ENCODE measurements at places on chromosomes 3 and 15.
A peak's percentile ranks its signal among the peaks of the same experiment; 100 is the strongest.

DNA sequence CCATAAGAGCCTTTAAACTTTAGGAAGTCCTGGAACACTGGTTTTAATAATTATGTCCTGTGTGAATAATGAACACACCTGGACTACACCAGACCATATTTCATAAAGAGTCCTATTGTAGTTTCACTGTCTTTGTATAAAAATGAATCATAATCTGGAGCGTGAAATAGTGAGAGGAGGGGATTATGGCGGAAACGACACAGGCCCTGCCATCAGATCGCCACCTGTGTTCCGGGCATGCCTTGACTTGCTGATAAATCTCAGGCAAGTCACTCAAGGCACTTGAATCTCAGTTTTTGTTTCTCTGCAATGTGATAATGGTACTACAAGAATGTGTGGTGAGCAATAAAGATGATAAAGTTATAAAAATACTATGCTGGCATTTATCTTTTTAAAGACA is 995.5 kb downstream of the MCTP2 start:
- no peaks in the 10 kb centered on the region for H3K27me3 ChIP-seq
- no peak for DNase-seq
- no peak overlapping the region for H3K27ac ChIP-seq
- H3K4me3 ChIP-seq = no peak overlapping the region

- peaks cover 56% of the 10 kb centered on the region for H3K4me1 ChIP-seq
- peak overlapping the region; percentile 85 for H3K4me3 ChIP-seq
- H3K27ac ChIP-seq = peak overlapping the region; percentile 97
- H3K27me3 ChIP-seq = no peaks in the 10 kb centered on the region
- peaks cover 71% of the 10 kb centered on the region for H3K36me3 ChIP-seq
- DNase-seq = peak; percentile 59
Measured at GRCh38 chr15:74783072-74783807, 1.4 kb downstream of the CSK start.

DNA sequence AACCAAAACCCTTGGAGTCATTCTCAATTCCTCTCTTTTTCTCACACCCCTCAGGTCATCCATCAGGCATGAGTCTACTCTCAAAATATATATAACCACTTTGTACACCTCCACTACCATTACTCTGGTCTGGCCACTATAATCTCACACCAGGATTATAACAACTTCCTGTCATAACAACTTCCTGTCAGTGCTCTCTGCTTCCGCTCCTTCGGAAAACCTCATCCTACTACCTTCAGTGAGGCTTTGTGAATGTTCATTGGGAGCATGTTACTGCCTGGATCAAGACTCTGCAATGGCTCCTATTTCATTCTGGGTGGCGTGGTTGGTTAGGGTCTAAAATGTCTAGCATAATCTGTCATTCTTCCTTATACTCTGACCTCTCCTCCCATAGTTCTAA is 447.4 kb downstream of the MAGI1 start:
- H3K36me3 ChIP-seq = no peaks in the 10 kb centered on the region
- DNase-seq = no peak
- H3K4me1 ChIP-seq = no peaks in the 10 kb centered on the region
- H3K27me3 ChIP-seq = no peaks in the 10 kb centered on the region
- H3K4me3 ChIP-seq = no peak overlapping the region
- no peak overlapping the region for H3K27ac ChIP-seq

- H3K4me1 ChIP-seq = no peaks in the 10 kb centered on the region
- H3K27me3 ChIP-seq = no peaks in the 10 kb centered on the region
- DNase-seq = no peak
- no peak overlapping the region for H3K27ac ChIP-seq
- H3K36me3 ChIP-seq = no peaks in the 10 kb centered on the region
Measured at GRCh38 chr3:169204751-169205150, 458.8 kb downstream of the MECOM start.

GRCh38 chr3:155302481-155302880 is 9.0 kb upstream of the STRIT1 start:
- H3K4me1 ChIP-seq = no peaks in the 10 kb centered on the region
- no peak overlapping the region for H3K4me3 ChIP-seq
- H3K36me3 ChIP-seq = no peaks in the 10 kb centered on the region
- no peak overlapping the region for H3K27ac ChIP-seq
- no peaks in the 10 kb centered on the region for H3K27me3 ChIP-seq

DNA sequence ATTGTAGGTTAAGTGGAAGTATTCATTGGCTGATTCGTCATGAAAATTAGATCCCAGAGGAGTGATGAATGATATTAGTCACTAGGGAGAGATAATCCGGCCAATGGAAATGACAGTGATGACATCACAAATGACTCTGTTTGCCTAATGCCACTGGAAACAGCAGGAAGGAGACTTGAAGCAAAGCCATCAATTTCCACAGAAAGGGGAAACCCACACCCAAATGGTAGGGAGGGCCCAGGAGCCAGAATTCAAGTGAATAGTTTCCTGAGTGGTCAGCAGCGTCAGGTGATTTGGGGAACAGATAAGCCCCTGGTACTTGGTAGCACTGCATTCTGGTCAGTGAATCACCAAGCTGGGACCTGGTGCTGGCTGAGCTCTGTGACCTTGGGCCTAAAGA is 3.3 kb upstream of the ADAMTS9 start:
- no peak overlapping the region for H3K27ac ChIP-seq
- H3K27me3 ChIP-seq = peaks cover 23% of the 10 kb centered on the region
- no peak for DNase-seq
- peaks cover 3% of the 10 kb centered on the region for H3K36me3 ChIP-seq
- no peak overlapping the region for H3K4me3 ChIP-seq

- DNase-seq = no peak
- H3K4me1 ChIP-seq = peaks cover 38% of the 10 kb centered on the region
- peaks cover 64% of the 10 kb centered on the region for H3K36me3 ChIP-seq
- H3K4me3 ChIP-seq = no peak overlapping the region
- no peak overlapping the region for H3K27ac ChIP-seq
Measured at GRCh38 chr3:17047162-17047561, 162.4 kb downstream of the PLCL2 start.

DNA sequence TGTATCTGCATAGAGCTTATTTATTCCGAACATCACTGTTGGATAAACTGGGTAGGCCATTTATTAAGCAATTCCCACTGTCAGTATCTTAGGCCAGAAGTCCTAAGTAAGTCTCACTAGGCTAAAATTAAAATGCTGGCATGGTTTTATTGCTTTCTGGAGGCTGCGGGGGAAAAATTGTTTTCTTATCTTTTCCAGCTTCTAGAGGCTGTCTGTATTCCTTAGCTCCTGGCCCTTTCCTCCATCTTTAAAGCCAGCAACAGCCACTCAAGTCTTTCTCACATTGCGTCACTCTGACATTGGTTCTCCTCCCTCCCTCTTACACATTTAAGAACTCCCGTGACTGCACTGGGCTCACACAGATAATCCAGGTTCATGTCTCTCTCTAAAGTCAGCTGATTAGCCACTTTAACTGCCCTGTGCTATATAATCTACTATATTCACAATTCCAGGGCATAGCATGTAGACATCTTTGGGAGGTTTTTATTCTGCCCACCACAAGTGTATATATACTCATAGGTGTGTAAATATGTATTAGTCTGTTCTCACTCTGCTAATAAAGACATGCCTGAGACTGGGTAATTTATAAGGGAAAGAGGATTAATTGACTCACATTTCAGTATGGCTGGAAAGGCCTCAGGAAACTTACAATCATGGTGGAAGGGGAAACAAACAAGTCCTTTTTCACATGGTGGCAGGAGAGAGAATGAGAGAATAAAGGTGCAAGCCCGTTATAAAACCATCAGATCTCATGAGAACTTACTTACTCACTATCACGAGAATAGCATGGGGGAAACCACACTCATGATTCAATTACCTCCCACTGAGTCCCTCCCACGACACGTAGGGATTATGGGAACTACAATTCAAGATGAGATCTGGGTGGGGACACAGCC is 113.5 kb upstream of the SLC7A14 start:
- H3K27me3 ChIP-seq = no peaks in the 10 kb centered on the region
- no peak overlapping the region for H3K27ac ChIP-seq
- no peaks in the 10 kb centered on the region for H3K4me1 ChIP-seq
- no peaks in the 10 kb centered on the region for H3K36me3 ChIP-seq
- H3K4me3 ChIP-seq = no peak overlapping the region
- DNase-seq = no peak

GRCh38 chr15:55402707-55403106 is 5.5 kb downstream of the CCPG1 start:
- no peak for DNase-seq
- H3K4me3 ChIP-seq = no peak overlapping the region
- peak overlapping the region; percentile 43 for H3K27ac ChIP-seq
- no peaks in the 10 kb centered on the region for H3K27me3 ChIP-seq

- H3K36me3 ChIP-seq = no peaks in the 10 kb centered on the region
- no peak overlapping the region for H3K27ac ChIP-seq
- H3K27me3 ChIP-seq = no peaks in the 10 kb centered on the region
- H3K4me1 ChIP-seq = no peaks in the 10 kb centered on the region
- H3K4me3 ChIP-seq = no peak overlapping the region
- no peak for DNase-seq
Measured at GRCh38 chr3:64872345-64872744, 184.5 kb upstream of the ADAMTS9 start.

DNA sequence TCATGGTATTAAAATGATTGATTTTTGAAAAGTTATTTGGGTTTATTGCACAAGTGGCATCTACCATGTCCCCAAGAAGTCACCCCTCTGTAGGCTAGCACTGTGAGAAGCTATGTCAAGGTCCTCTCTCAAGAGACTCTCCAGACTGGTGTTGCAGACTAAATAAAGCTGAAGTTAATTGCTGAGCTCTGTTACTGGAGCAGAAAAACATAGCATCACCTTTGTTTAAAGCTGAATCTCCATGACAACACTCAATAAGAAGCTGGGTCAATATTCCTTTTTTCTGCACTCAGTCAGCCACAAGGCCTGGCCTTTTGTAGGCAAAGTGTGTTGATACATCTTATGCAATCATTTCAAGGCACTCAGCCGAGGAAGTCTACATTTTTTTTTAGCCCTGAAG is 806.6 kb upstream of the LMCD1 start:
- H3K4me3 ChIP-seq = no peak overlapping the region
- no peaks in the 10 kb centered on the region for H3K36me3 ChIP-seq
- no peak overlapping the region for H3K27ac ChIP-seq
- H3K4me1 ChIP-seq = no peaks in the 10 kb centered on the region
- H3K27me3 ChIP-seq = no peaks in the 10 kb centered on the region

GRCh38 chr15:42012928-42013482 is 7.8 kb downstream of the PLA2G4E start:
- peaks cover 5% of the 10 kb centered on the region for H3K27me3 ChIP-seq
- no peak overlapping the region for H3K27ac ChIP-seq
- H3K36me3 ChIP-seq = no peaks in the 10 kb centered on the region

DNA sequence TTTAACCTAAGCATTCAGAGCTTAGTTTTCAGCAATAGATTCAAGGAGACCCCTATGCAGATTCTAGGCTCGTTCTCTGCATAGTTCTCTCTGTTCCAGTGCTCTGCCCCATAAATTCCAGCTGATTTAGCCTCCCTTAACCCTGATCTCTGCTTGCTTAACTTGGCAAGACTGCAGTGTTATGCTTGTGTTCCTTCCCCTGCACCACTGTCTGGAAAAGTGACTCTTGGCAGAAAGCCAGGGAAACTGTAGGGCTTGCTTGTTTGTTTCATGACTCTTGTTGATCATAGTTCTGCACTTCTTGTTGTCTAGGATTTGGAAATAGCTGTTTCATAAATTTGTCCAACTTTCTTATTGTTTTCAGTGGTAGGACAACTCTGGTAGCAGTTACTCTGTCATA is 40.1 kb downstream of the ANAPC13 start:
- DNase-seq = no peak
- no peaks in the 10 kb centered on the region for H3K36me3 ChIP-seq
- no peaks in the 10 kb centered on the region for H3K4me1 ChIP-seq

- no peaks in the 10 kb centered on the region for H3K4me1 ChIP-seq
- no peaks in the 10 kb centered on the region for H3K36me3 ChIP-seq
- H3K27me3 ChIP-seq = no peaks in the 10 kb centered on the region
- DNase-seq = no peak
- H3K4me3 ChIP-seq = no peak overlapping the region
Measured at GRCh38 chr15:72593838-72594237, 60.7 kb upstream of the GOLGA6B start.

GRCh38 chr3:13391308-13391707 is 28.8 kb downstream of the NUP210 start:
- no peak overlapping the region for H3K4me3 ChIP-seq
- no peak overlapping the region for H3K27ac ChIP-seq
- peaks cover 6% of the 10 kb centered on the region for H3K4me1 ChIP-seq
- peaks cover 90% of the 10 kb centered on the region for H3K36me3 ChIP-seq

Data from activated CD4-positive, alpha-beta memory T cell treated with anti-CD3 and anti-CD28 coated beads, Interleukin-2, amount 10 ng/mL, durations not matched to agents 7 days and 5 days (primary cell).